ENCODE measurements at places on chromosomes 1 and 21.
A peak's percentile ranks its signal among the peaks of the same experiment; 100 is the strongest.

DNA sequence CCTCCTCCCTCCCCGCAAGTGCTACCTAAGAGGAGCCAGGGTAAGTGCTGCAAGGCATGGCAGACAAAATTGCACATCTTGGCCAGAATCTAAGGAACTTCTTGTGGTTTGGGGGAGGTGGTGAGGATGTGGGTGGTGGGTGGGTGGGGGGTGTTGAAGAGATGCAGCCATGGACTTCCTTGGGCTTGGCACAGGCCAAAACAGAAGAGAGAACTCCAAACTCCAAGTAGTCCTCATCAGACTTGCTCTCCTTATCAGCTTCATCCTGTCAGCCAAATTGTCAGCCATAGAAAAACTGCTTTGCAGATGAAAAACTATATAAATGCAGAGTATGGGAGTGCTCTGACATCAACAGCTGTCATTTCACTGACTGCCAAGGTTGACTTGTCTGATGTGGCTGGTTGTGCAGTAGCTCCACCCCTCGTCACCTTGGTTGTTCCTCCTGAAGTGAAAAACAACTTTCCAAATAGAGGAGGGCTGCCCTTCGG is 7.1 kb downstream of the AMIGO1 start:
- no peak for DNase-seq

GRCh38 chr1:6105763-6106162 is 60.1 kb downstream of the KCNAB2 start:
- no peak for DNase-seq

- DNase-seq = no peak
Observed at GRCh38 chr1:9281908-9282695, 10.6 kb upstream of the SPSB1 start.

- DNase-seq = no peak
Observed at GRCh38 chr21:37877888-37878684, 38.2 kb downstream of the KCNJ6 start.

- no peak for DNase-seq
Observed at GRCh38 chr1:236741753-236742152, 53.3 kb upstream of the MTR start.

DNA sequence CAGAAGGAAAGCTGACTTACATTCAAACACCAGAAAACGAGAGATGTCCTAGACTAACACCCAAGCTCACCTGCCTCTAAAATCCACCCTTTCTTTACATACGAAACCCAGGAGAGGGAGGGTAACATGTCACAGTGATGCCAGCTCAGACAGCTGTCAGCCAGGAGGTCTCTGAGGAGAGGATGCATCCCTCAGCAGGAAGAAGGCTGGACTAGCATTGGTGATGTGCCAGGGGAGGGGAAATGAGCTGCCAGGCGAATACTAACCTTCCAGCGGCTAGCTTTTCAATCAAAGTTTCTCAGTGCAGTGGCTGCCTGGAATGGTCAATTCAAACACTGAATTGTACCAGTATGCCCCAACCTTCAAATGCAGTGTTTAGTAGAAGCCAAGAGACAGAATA is 3.6 kb upstream of the UBE2G2 start:
- DNase-seq = no peak

GRCh38 chr1:234546890-234547788 is 62.8 kb downstream of the IRF2BP2 start:
- no peak for DNase-seq

GRCh38 chr1:81666586-81666985 is 134.1 kb upstream of the ADGRL2 start:
- no peak for DNase-seq

GRCh38 chr1:86460998-86461397 is 7.7 kb upstream of the CLCA1 start:
- DNase-seq = no peak

- DNase-seq = no peak
Observed at GRCh38 chr1:239107676-239108075, 278.7 kb upstream of the CHRM3 start.

- DNase-seq = peak; percentile 36
Observed at GRCh38 chr1:59506952-59507351, 210.1 kb downstream of the FGGY start.

DNA sequence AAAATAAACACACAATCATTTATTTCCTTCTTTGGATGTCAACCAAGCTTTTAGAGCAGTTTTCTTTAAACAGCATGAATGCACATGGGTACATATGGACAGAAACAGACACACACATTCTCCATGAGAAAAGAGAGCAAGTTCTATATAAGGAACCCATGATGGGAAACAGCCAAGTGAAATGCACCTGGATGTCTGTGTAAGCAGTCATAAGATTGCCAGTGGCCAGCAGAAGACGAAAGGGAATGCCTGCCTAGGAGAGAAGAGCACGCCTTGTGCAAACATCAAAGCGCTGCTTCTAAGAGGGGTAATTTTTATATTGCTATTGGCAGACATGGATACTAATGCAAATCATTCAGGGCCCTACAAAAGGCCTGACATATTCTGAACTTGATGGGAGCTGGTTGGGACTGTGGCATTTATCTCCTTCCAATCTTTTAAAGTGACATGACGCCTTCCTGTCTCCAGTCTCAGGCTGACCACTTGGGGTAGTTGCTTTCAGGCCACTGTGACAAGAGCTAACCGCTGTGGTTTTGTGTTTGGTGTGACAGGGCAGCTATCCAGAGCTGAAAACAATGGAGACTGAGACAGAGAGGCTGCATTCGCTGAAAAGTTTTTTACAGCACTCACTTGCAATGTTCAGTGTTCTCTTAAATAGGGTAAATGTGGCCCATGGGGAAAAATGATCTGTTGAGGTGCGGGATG is 75.0 kb upstream of the DPT start:
- DNase-seq = no peak

DNA sequence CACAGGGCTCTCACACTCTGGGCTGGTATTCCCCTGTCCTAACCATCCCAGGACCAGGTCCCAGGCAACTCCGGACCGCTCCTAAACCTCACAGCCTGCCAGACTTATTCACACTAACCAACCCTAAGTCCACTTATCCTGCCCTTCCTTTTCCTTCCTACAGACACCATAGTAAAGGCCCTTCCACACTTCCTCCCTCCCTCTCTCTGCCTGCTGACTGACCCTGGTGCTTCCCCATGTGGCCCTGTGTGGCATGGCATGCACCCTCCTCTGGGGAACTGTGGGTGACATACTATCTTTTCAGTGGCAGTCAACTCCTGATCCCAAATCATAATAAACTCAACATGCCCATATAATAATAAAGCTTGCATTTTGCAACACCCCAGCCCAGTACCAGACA is 155.1 kb upstream of the DNAH14 start:
- no peak for DNase-seq

- no peak for DNase-seq
Observed at GRCh38 chr1:27607239-27607804, 3.4 kb upstream of the AHDC1 start.

DNA sequence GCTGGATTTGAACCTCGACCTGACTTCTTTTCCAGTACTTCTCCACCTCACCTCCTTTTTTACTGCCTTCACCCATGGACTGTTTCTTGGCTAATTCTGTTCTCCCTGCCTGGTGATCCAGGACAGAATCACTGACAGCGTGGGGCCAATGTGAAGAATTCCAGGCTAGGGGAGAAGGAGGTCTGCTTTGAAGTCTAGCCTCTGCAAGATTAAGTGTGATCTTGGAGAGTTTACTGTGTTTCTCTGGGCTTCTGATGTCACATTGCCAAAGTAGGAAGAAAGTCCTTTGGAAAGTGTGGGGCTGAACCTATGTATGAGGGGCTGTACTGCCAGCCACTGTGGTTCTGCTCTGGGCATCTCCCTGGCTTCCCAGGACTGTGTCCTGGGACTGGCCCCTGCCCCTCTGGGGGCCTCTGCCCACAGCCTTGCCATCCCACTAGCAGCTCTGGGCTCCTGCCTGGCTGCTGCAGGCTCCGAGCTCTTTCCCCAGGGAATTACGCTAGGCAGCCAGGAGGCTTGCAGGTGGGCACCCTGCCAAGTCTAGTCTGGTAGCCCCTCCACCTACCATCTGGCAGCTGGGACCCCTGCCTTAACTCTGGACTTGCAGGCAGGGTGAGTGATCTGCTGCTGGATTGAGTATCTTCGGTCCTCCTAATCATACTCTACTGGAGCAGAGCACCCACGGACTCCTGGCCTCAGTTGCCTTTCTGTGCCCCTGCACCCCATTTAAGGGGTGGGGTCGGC is 52.2 kb downstream of the YARS1 start:
- no peak for DNase-seq

DNA sequence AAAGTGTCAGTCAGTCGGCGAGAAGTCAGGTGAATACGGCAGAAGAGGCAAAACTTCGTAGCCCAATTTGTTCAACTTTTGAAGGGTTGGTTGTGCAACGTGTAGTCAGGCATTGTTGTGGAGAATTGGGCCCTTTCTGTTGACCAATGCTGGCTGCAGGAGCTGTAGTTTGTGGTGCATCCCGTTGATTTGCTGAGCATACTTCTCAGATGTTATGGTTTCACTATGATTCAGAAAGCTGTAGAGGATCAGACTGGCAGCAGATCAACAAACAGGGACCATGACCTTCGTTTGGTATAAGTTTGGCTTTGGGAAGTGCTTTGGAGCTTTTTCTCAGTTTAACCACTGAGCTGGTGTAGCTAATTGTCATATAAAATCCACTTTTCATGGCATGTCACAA is 190.2 kb upstream of the ADAMTS5 start:
- DNase-seq = no peak

GRCh38 chr1:66374561-66375111 is 159.3 kb upstream of the SGIP1 start:
- peak; percentile 40 for DNase-seq

DNA sequence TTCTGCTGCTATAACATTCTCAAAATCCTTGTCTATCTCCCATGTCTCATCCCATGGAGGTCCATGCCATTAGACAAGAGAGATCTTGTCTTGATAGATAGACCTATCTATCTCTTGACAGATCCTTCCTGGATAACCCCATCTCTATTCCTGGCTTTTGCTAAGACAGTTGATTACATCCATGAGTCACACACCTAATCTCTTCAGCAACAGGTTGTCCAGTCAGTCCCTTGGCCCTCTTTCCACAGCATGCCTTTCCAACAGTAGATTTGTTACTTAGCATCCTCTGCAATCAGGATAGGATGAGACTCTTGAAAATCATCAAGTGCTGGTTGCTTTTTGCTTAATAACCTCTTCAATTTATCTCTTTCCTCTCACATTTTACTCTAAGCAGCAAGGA is 46.6 kb downstream of the TRMT1L start:
- DNase-seq = no peak

- DNase-seq = no peak
Observed at GRCh38 chr1:31688233-31688918, 15.4 kb downstream of the COL16A1 start.

DNA sequence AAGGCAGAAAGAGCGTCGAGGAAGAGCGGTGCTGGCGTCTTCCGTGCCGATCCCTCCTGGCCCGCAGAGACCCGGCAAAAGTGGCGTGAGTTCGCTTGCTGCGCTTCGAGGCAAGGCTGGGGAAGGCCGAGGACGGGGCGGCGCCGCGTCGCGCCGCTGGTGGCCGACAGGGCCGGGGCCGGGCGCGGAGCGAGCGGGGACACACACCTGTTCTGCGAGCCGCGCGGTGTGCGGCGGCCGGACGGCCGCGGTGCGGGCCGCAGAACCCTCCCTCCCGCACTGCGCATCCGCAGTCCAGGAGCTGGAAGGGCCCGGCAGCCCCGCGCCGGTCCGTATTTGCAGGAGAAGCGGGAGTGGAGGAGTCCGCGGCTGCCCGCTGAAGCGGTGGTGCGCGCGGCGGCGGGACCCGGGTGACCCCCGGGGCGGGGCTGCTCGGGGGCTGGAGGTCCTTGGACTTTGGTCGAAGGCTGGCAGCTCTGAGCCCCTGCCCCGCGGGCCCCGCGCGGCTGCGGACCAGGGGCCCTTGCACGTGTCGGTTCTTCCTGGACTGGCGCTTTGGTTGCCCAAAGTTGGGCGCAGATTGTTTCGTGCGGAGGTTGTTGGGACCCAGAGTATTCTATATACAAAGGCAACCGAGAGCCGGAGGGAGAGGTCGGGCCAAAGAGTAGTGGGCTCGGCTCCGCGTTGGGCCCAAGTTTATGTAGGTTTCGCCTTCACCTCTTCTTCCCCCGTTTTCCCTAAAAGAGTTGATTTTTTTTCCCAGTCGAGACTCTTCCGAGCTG is 2.6 kb downstream of the RNF220 start:
- peak; percentile 12 for DNase-seq

GRCh38 chr1:25031966-25032667 is 102.0 kb upstream of the RUNX3 start:
- peak; percentile 79 for DNase-seq
